ENCODE measurements at places on chromosomes 7 and 10. TPM values are rescaled to one million over a fixed set of nuclear protein-coding genes. Genes with fewer than 3 reads are reported as not detected.

Gene CADPS2
- total RNA-seq, result not detected

Gene CRTAC1
- not detected for total RNA-seq

Gene TFR2
- 20.7 TPM for total RNA-seq

Gene GNAI1
- total RNA-seq, result 5.7 TPM

Gene TBRG4
- total RNA-seq, result 192 TPM

Gene RABGEF1
- 23.8 TPM for total RNA-seq

DNA sequence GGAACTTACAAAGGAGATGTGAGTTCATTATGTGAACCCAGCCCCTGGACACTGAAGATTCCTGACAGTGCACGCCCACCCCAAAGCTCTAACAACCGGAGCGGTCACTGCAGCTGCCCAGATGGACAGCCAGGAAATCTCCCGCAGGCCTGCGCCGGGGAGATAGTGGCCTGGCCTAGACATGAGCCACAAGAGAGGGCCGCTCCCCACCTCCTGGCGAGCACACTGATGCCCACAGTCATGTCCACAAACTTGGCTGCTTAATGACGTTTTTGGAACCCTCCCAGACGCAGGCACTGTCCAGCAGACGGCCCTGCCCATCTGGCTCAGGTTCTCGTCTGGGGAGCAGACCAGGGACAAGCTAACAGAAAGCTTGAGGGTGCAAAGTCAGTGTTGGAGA is 34.2 kb downstream of the TCERG1L start:
- no peak overlapping the region for H3K4me3 ChIP-seq
- no peak overlapping the region for H3K27ac ChIP-seq
- no peaks in the 10 kb centered on the region for H3K36me3 ChIP-seq
- H3K27me3 ChIP-seq, result no peaks in the 10 kb centered on the region
- DNase-seq, result peak; percentile 23

- no peaks in the 10 kb centered on the region for H3K4me1 ChIP-seq
- H3K27me3 ChIP-seq, result no peaks in the 10 kb centered on the region
- H3K4me3 ChIP-seq, result no peak overlapping the region
- H3K27ac ChIP-seq, result no peak overlapping the region
- H3K36me3 ChIP-seq, result no peaks in the 10 kb centered on the region
These were observed 233.4 kb upstream of the SLC26A5 start for GRCh38 chr7:103679151-103680132.

DNA sequence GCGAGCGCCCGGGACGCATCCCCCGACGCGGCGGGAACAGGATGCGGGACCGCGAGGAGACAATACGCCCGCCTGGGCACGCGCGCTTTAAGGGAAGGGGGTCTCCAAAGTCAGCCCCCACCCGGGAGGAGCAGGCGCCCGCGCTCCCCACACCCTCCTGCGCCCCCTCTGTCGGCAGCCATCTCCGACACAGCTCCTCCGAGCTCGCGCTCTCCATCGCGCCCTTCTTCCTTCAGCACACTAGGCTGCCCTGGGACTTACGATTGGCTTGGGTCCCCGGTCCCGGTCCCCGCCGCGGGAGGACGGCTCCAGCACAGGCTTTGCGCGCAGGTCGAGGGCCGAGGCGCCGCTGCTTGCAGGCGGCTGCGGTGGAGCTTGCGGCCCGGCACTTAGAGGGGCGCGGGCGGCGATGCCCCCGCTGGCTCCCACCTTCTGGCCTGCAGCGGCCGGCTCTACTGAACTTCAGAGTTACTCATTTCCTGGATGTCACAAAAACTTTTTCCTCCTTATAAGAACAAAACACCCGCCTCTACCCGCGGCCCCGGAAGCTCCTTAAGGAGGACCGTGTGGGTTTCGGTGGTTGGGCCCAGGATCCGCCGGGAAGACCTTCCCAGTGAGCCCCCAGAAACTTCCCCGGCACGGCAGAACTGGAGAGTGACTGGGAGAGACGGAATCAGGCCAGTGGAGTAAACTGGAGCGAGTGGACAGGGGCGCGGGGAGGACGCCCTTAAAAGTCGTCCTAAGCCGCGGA is at the start of gene ITPRIP:
Gene ITPRIP, minus strand, starts transcription at position 481 of the 751 bp plus-strand sequence. CDS start 22,414 bp downstream, outside the sequence.
- H3K36me3 ChIP-seq, result peaks cover 5% of the 10 kb centered on the region
- peak within 1 kb of the TSS; percentile 100 for H3K27ac ChIP-seq
- H3K4me3 ChIP-seq, result peak within 1 kb of the TSS; percentile 97
- DNase-seq, result peak; percentile 93
- H3K27me3 ChIP-seq, result peaks cover 7% of the 10 kb centered on the region

- peaks cover 59% of the 10 kb centered on the region for H3K4me1 ChIP-seq
- H3K36me3 ChIP-seq, result peaks cover 1% of the 10 kb centered on the region
- H3K27me3 ChIP-seq, result peaks cover 80% of the 10 kb centered on the region
- peak; percentile 96 for DNase-seq
- H3K27ac ChIP-seq, result peak overlapping the region; percentile 43
These were observed 4.6 kb upstream of the VGF start for GRCh38 chr7:101169838-101170551.

DNA sequence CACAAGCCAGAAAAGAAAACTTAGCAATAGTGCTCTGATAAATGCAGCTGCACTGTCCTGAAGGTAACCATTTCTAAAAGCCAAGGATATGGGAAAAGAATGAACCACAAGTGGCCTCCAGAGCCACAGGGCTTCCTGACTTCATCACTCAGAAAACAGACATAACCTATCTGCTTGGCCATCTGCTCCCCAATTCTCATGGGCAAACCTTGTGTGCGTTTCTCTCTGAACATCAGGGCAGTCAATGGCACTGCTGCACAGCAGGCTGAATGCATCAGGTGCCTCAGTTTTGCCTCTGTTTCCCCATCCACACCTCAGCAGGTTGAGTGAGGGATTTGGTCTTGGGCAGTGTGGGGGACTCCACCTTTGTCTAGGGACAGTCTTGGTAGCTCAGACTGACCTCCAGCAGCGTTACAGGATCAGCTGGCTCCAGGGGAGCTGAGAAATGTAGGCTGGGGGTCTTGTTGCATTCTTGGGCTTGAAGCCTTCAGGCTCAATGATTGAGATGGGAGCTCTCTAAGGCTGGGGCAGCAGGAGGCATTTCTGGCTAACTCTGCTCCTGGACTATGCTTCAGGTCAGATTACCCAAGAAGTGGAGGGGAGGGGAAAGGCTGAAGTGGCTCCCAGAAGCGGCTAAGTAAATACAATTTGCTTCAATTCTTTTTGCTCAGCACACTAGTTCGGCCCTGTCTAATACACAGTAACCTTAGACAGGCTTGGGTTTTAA is 23.6 kb upstream of the PDLIM1 start:
- H3K4me3 ChIP-seq, result no peak overlapping the region
- H3K27ac ChIP-seq, result no peak overlapping the region
- DNase-seq, result no peak

- peaks cover 9% of the 10 kb centered on the region for H3K27me3 ChIP-seq
- no peak overlapping the region for H3K27ac ChIP-seq
- H3K36me3 ChIP-seq, result no peaks in the 10 kb centered on the region
These were observed 62.5 kb upstream of the ATRNL1 start for GRCh38 chr10:115030483-115031200.

GRCh38 chr10:105679781-105680180 is 1038.7 kb downstream of the SORCS3 start:
- no peaks in the 10 kb centered on the region for H3K4me1 ChIP-seq
- DNase-seq, result no peak
- no peak overlapping the region for H3K4me3 ChIP-seq
- no peaks in the 10 kb centered on the region for H3K36me3 ChIP-seq

GRCh38 chr7:104367926-104368325 is 39.5 kb downstream of the LHFPL3 start:
- DNase-seq, result no peak
- H3K27ac ChIP-seq, result no peak overlapping the region
- H3K27me3 ChIP-seq, result peaks cover 2% of the 10 kb centered on the region
- no peaks in the 10 kb centered on the region for H3K36me3 ChIP-seq
- H3K4me3 ChIP-seq, result no peak overlapping the region
- no peaks in the 10 kb centered on the region for H3K4me1 ChIP-seq

GRCh38 chr10:93904901-93905300 is 11.1 kb downstream of the SLC35G1 start:
- H3K4me1 ChIP-seq, result peaks cover 10% of the 10 kb centered on the region
- peaks cover 16% of the 10 kb centered on the region for H3K36me3 ChIP-seq
- DNase-seq, result no peak
- H3K27ac ChIP-seq, result no peak overlapping the region

DNA sequence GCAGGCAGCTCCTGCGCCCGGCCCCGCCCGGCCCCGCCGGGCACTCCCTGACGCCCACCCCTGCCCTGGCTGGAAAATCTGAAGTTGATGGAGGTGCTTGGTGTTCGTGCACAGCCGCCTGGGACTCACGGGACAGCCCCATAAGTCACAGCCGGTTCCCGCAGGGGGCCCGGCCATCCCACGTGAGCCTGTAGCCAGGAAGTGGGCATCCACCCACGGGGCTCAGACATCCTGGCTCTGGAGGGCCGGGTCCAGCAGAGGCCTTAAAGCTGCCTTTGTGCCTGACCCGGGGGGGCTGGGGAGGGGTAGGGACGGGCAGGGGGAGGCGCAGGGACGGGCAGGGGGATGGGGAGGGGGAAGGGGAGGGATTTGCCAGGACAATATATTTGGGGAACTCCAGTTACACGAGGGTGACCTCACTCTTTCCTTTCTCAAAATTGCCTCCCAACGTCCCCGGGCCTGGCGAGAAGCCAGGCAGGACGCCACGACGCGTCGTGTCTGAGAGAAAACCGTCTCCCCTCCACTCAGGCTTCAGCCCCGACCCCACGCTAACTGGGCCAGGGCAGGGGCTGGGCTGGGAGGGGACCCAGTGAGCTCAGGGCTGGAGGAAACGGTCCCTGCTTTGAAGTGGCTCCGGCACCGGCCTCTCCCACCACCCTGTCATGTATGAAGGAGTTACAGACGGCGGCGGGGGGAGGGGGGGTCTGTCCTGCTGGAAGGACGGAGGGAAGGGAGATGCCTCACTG is 82.1 kb upstream of the PDGFA start:
- H3K36me3 ChIP-seq, result peaks cover 31% of the 10 kb centered on the region
- no peaks in the 10 kb centered on the region for H3K27me3 ChIP-seq
- H3K4me3 ChIP-seq, result peak overlapping the region; percentile 74
- H3K4me1 ChIP-seq, result peaks cover 40% of the 10 kb centered on the region
- peak; percentile 91 for DNase-seq

DNA sequence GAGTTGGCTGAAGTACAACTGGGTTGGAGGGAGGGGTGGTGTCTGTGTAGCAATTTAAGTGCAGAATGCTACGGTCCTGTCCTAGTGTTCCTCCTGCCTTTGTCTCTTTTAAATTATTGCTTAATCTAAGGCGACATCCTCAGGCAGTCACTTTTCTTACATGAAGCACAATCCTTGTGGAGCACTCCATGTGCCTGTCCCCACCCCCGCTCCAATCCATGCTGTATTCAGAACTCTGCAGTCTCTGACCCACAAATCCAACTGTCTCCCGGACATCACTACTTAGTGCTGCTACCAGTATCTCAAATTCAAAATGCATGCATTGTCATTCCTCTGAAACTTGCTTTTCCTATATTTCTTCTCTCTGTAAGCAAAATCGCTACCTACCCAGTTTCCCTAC is 91.4 kb upstream of the FAM133B start:
- DNase-seq, result no peak
- peaks cover 52% of the 10 kb centered on the region for H3K36me3 ChIP-seq
- H3K27me3 ChIP-seq, result no peaks in the 10 kb centered on the region
- no peak overlapping the region for H3K4me3 ChIP-seq
- peaks cover 69% of the 10 kb centered on the region for H3K4me1 ChIP-seq

GRCh38 chr10:49593998-49594397 is 16.1 kb upstream of the SLC18A3 start:
- no peak overlapping the region for H3K27ac ChIP-seq
- H3K4me3 ChIP-seq, result no peak overlapping the region
- H3K4me1 ChIP-seq, result peaks cover 6% of the 10 kb centered on the region
- H3K36me3 ChIP-seq, result no peaks in the 10 kb centered on the region

DNA sequence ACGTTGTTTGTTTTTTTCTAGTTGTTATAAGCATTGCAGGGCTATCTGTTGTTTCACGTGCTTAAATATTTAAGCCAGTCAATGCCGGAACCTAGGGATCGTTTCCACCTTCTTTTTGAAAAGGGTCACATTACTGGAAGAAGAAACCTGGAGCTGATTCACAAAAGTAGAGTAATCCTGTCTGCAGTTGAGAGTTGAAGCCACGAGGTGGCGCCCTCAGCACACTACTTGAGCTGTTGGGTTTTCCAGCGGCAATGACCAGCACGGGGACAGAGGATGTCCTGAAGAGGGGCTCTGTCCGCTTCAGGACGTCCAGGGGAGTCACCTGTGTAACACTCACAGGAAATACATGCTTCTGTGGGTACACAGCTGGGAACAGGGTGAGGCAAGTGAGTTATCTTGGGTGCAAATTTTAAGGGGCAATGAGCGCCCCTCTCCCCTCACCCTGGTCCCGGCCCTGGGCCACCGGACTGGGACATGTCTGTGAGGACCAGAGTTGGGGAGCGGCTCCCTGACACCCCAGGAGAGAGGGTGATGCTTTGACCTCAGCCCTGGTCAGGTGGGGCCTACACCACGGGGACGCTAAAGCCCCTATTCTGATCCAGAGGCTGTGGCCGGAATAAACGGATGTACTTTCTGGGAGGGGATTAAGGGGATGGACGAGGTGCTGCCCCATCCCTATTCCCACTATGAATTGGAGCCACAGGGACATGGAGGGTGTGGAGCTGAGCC is 26.3 kb upstream of the WDFY4 start:
- H3K27me3 ChIP-seq, result peaks cover 24% of the 10 kb centered on the region
- DNase-seq, result peak; percentile 88
- peak overlapping the region; percentile 62 for H3K27ac ChIP-seq
- no peaks in the 10 kb centered on the region for H3K36me3 ChIP-seq

GRCh38 chr10:44253769-44254462 is 131.0 kb downstream of the CXCL12 start:
- H3K27ac ChIP-seq, result no peak overlapping the region
- no peak for DNase-seq
- no peak overlapping the region for H3K4me3 ChIP-seq
- no peaks in the 10 kb centered on the region for H3K27me3 ChIP-seq
- H3K36me3 ChIP-seq, result no peaks in the 10 kb centered on the region

DNA sequence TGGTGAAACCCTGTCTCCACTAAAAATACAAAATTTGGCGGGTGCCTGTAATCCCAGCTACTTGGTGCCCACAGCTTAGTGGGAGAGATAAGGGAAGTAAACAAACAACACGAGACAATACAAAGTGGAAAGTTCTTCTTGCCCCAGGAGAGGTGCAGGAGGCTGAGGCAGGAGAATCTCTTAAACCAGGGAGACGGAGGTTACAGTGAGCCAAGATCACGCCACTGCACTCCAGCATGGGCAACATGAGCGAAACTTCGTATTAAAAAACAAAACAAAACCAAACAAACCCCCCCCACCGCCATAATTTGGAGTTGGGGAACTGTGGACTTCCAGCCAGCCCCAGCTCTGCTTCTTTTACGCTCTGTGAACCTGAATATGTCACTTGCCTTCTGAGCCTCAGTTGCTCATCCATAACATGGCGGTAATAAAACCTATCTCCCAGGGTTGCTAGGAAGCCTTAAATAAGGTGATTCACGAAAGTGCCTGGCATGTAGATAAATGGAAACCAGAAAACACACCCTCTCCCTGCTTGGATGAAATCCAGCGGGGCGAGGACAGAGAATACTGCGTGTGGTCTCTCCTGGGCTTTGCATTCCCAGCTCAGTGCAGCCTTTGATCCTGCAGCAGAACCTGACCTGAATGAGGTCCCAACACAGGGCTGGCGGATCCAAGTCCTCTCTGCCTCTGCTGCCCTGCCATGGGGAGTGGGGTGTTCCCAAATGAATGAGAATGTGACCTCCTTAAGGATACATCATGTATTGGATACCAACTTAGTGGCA is 10.2 kb downstream of the MLXIPL start:
- no peak for DNase-seq
- H3K4me3 ChIP-seq, result no peak overlapping the region
- no peaks in the 10 kb centered on the region for H3K4me1 ChIP-seq
- H3K36me3 ChIP-seq, result no peaks in the 10 kb centered on the region

- peaks cover 2% of the 10 kb centered on the region for H3K27me3 ChIP-seq
- peaks cover 19% of the 10 kb centered on the region for H3K4me1 ChIP-seq
- H3K27ac ChIP-seq, result no peak overlapping the region
- H3K36me3 ChIP-seq, result peaks cover 1% of the 10 kb centered on the region
These were observed 119.3 kb downstream of the NRP1 start for GRCh38 chr10:33215154-33215553.
